ENCODE measurements at places on chromosomes 5 and 9.
A peak's percentile ranks its signal among the peaks of the same experiment; 100 is the strongest.

- no peak for DNase-seq
Observed at GRCh38 chr5:14946815-14947620, 75.4 kb upstream of the ANKH start.

- no peak for DNase-seq
Observed at GRCh38 chr9:133987946-133988665, 4.0 kb downstream of the VAV2 start.

GRCh38 chr5:137960141-137960540 lies 70.9 kb downstream of the PKD2L2 start:
- no peak for DNase-seq

DNA sequence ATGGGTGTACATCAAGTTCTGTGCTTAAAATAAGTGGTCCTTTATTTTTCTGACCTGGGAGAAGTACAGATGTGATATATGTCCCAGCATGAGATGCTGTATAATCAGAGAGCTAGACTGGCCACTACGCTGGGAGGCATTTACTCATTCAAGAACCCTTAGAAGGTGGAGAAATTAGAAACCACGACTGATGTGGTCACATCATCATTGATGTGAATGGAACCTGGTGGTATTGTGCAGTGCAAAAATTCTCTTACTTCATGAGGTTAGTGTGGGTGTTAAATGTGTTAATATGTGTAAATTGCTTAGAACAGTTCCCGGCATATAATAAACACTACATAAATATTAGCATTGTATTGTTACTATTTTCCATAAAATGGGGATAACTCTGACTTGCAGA lies 69.5 kb upstream of the CKMT2 start:
- no peak for DNase-seq

DNA sequence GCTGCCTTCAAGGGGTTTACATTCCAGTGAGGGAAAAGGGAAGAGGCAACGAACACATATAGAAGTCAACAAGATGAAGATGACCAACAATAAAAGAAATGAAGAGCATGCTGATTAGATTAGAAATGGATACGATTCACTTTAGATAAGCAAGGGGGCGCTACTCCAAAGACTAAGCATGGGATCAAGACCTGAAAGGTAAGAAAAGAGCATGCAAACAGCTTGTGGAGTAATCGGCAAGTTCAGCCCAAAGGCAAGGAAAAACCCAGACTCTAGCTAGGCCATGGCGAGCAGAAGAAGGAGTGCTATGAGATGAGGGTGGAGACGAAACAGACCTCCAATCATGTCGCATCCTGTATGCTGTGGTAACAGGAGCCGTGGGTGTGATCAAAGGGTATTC lies 124.4 kb downstream of the FANCC start:
- no peak for DNase-seq

GRCh38 chr9:121757281-121757585 lies 105.8 kb downstream of the DAB2IP start:
- no peak for DNase-seq

- DNase-seq = peak; percentile 55
Observed at GRCh38 chr5:155729684-155730059, 597.3 kb upstream of the SGCD start.

DNA sequence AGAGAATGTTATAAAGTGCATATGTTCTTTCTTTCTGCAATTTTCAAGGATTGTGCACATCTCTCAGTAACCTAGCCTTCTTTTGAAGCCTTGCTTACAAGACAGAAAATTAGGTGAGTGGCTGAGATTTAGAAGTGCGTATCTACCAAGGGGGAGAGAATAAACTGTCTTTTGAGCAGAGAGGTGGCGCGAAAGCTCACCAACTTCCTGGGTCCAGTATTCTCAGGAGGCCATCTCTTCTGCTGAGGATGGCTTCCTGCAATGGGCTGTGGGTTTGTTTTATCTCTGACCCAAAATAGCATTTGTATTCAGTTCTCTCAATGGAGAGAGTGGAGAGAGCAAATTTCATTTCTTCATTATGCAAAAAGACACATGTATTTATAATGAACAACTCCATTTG lies 75.4 kb upstream of the RPS23 start:
- no peak for DNase-seq

DNA sequence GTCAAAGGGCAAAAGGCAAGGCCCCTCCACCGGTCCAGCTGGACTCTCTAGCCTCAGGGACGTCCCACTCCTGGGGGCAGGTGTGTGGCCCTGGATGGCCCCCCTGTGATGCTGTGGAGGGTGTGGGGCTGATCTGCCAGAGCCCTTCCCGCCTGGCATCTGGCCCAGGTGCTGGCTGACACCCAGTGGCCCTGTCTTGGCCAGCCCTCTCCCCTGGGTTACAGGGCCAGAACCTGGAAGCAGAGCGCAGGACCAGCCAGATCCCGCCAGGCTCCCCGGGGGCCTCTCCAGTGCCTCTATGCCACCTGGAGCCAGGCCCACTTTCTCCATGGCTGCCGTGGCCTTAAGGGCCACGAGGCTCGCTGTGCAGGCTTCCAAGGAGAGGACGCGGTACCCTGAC lies 22.9 kb upstream of the SPATA31E1 start:
- no peak for DNase-seq

GRCh38 chr5:111311666-111312065 lies 87.5 kb downstream of the CAMK4 start:
- no peak for DNase-seq

DNA sequence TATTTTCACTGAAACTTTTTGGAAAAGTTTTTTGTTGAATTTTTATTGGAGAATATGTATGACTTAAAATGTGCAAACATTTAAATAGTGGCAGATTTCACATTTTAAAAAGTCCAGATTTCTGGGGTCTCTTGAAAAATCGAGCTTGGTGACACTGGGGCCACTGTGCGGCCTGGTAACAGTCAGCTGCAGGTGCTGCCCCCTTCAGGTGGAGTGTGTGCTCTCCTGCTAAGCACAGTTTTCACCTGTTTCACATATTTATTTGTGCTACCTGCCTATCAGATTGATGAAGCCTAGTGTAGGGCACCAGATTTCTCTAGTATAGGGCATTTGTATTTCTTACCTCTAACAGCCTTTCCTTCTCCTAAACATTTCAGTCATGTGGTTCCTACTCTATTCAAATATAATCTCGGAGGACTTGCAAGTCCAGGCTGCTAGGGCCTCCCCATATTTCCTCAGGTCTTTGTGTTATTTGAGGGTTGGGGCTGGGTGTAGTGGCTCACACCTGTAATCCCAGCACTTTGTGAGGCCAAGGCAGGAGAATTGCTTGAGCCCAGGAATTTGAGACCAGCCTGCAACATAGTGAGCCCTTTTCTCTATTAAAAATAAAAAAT lies 95.8 kb upstream of the KLF9 start:
- no peak for DNase-seq

GRCh38 chr9:7209990-7210389 lies 452.2 kb downstream of the KDM4C start:
- no peak for DNase-seq

GRCh38 chr9:107067739-107068416 lies 204.9 kb downstream of the ZNF462 start:
- DNase-seq = no peak

- no peak for DNase-seq
Observed at GRCh38 chr9:112848316-112849151, 42.1 kb downstream of the SLC46A2 start.

GRCh38 chr9:81305561-81306182 lies 383.7 kb downstream of the TLE1 start:
- DNase-seq = no peak

GRCh38 chr5:7759257-7759871 lies 91.6 kb downstream of the CFAP90 start:
- DNase-seq = no peak

DNA sequence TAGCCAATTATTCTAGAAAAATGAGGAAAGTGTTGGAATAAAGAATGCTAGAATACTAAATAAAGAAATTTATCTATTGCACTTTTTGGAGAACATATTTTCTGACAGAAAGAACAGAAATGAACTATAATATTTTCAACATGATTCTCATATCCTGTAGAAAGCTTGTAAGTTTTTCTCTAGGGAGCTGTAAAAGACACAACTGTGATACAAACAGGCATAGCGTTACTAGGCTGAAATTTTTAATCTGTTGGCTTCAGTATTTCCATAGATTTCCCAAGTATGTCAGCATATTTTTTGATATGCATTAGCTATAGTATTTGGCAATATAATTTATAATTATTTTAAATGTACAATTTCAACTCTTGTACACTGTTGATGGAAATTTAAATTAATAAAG lies 31.3 kb downstream of the ANXA1 start:
- DNase-seq = no peak

- no peak for DNase-seq
Observed at GRCh38 chr5:14503017-14503680, 78.4 kb upstream of the OTULINL start.

DNA sequence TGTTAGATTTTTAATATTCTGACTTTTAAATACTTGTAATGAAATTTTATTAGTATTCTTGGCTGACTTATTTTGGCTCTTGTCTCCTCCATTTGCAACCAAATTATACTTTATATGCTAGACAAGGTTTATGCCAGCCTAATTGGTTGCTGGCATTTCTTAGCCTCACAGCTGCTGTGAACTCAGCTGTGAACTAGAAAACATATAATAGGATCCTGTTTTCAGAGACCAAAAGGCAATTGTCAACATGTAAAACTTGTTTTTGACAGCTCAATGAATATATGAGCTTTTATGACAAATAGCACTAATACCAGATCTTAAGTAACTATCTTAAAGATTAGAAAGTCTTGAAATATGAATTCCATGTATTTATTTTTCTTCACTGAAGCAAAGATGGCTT lies 25.9 kb downstream of the KIF2A start:
- DNase-seq = no peak

DNA sequence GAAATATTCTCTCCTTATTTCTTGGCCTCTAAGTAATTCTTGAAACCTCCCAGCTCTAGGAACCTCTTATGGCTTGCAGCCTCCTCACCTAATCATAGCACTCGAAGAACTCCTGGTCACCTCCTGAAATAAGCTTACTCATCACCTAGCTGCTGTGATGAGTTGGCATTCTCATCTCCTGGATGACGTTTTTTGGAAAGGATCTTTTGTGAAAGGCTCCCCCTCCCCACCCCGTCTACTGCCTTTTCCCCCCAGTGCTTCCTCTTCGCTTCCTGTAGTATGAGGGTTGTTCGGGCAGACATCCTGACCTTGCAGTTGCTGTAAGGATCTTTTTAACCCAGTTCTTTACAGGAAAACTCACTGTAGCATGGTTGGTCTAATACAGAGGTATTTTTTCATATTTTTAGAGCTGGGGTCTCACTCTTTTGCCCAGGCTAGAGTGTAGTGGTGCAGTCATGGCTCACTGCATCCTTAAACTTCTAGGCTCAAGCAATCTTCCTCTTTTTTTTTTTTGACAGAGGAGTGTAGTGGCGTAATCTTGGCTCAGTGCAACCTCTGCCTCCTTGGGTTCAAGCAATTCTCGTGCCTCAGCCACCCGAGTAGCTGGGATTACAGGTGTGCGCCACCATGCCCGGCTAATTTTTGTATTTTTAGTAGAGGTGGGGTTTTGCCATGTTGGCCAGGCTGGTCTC lies 41.8 kb downstream of the ARHGAP26 start:
- DNase-seq = no peak

- no peak for DNase-seq
Observed at GRCh38 chr9:78884611-78885150, 587.8 kb downstream of the PSAT1 start.

- no peak for DNase-seq
Observed at GRCh38 chr5:82684659-82685058, 392.5 kb downstream of the TMEM167A start.

DNA sequence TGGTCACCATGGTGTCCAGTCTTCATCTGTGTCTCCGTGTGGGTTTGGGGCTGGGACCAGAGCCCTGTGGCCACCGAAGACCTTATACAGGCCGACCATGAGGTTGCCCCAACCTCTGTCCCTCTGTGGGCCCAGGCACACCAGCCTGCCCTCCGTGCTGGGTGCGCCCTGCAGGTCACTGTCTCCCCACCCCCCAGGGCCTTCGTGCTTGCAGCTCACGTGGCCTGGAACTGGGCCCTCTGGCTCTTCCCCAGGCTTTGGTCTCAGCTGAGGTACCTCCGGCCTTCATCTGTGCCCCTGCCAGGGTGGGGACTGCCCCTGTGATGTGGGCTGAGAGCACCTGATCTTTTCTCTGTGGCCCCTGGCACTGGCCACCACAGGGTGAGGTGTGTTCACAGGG lies 92.1 kb downstream of the RXRA start:
- no peak for DNase-seq

DNA sequence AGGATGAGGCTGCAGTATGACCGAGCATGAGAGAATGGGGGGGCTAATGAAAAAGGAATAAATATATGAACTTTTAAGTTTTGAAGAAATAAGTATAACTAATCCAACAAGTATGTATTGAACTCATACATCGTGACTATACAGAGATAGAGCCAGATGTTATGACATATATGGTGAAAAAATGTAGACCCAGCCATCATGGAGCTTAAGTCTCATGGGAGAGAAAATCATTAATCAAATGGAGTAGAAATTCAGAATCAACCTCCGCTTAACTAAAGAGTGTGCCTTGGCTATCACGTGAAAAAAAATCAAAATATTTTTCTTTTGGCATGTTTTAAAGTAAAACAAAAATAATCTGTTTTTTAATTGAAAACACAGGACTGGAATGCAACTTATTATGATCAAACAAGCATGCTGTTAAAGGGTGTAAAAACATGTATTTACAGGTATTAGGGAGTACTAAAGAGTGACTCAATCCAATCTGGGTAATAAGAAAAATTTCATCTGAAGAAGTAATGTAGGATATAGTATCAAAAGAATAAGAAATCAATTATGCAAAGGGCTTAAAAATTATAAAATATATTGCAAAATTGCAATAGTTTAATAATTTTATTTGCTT lies 868.5 kb upstream of the NUDT12 start:
- DNase-seq = no peak

DNA sequence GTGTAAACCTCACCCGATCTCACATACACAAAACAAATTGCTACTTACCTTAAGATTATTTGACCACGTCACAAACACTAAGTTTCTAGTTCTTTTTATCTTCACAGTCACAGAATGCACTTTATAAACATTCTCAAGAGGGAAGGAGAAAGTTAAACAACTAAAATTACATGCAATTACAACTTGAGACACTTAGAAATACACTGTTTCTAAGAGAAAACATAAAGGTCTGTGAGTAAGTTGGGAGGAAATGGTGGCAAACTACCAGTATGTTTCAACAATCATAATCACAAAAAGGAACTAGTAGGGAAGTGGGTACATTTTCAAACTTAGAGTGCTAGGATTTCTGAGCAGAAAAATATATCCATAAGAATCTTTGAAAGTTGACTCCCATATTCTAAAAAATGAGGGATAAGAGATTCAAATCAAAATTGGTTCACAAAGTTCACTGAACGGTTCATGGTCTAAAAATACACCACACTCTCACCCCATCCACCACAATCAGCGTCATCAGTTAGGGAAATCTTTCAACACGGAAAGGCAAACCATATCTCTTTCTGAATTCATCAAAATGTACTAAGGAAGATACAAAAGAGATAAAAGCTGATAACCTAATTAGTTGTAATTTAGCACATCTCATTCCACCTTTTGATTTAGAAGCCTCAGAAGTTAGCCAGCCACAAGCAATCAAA lies 182.6 kb downstream of the BNC2 start:
- no peak for DNase-seq

DNA sequence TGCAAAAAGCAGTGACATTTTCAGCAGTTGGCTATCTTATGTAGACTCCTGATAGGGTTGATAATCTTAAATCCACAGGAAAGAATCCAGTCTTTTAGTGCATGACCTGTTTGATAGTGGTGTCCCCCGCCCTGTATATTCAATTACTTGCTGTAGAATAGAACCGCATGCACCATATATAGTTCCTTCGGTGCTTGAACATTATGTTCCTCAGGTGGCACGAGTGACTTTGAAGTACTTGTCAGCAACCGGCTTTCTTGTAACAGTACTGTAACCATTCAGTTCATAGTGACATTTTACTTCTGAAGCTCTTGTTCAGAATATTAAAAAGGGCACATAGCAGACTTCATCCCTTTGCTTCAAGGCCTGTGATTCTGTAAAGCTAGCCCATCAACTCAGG lies 163.2 kb upstream of the KLF9 start:
- no peak for DNase-seq

Data from kidney glomerular epithelial cell (primary cell).